ENCODE measurements at places on chromosomes 4 and X. TPM values are rescaled to one million over a fixed set of nuclear protein-coding genes. Genes with fewer than 3 reads are reported as not detected.

Gene PASD1
- total RNA-seq = not detected

Gene PRSS12
- 21.7 TPM for total RNA-seq

Gene HSD17B13
- total RNA-seq = 0.69 TPM

Gene IQCM
- not detected for total RNA-seq

Gene TLR3
- 2.1 TPM for total RNA-seq

Gene CPE
- 539 TPM for total RNA-seq

Gene CAPN6
- 0.23 TPM for total RNA-seq

Gene F11
- total RNA-seq = not detected

Gene FAT4
- 35.3 TPM for total RNA-seq

All from diencephalon (tissue), 1 donor.